ENCODE measurements at places on chromosomes 2 and 18.

- peak; percentile 19 for DNase-seq
Measured at GRCh38 chr2:157261199-157261782, 3.8 kb downstream of the GALNT5 start.

DNA sequence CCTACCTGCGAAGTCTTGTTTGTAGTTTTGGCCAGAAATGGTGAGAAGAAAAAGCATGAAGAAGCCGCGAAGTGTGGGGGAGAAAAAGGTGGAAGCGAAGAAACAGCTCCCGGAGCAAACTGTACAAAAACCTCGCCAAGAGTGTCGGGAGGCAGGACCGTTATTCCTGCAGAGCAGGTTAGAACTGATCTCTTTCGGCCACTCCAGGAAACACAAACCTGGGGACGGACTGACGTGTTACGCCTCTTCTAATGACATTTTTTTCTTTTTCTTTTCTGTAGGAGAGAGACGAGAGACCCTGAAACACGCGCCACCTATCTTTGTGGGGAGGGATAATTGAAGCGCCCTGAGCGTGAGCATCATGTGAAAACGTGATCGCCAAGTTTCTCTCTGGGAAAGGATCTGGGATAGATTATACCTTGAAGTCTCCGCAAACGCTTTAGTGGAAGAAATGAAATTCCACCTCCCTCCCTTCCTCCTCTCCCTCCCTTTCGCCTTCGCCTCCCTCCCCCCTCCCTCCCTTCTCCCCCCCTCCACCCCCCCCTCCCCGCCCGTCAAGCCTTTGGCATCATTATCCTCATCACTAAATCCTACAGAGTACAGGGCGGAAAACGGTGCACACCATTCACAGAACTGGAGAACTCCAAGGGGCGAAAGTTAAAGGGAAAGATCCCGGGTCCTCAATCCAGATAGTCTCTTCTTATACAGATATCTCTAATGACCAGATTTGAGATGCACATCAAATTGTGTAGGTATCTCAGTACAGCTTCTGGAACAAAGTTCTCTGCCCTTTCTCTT, at the start of gene ZEB2:
Gene ZEB2 (minus strand): TSS at position 186 of the 798 bp plus-strand sequence. CDS start 2,769 bp downstream, outside the sequence.
- peak; percentile 60 for DNase-seq

- DNase-seq, result peak; percentile 35
Measured at GRCh38 chr18:35581898-35582641, 530 bp downstream of the GALNT1 start.

- no peak for DNase-seq
Measured at GRCh38 chr18:12255626-12256026, 1.5 kb downstream of the CIDEA start.

- DNase-seq, result no peak
Measured at GRCh38 chr2:85838641-85839040, 50.1 kb downstream of the ST3GAL5 start.

DNA sequence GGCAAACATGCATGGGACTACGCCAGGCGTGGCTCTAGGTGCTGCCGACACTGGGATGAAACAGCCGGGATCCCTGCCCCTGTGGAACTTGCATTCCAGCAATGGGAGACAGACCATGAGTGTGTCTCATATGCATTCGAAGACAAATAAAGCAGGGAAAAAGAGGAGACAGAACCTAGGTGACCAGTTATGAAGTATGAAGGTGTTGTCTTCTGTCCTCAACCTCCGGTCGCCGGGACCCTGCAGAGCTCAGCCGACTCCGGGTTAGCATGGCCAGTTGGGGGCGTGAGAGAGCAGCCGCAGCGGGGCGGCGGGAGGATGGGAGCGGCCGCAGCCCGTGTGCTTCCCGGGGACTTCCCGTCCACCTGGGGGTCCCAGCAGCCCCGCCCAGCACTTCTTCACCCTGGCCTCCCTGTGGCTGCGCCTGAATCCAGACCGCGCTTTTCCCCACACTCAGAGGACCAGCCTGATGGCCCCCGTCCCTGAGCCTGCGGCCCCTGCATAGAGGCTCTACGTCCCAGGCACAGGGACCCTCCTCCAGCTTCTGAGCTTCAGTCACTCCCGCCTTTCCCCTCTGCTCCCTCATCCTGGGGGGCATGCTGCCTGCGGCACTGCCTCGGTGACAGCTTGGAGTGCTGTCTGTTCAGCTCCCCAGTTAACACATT, 11.4 kb downstream of the ID2 start:
- DNase-seq, result peak; percentile 69

- DNase-seq, result no peak
Measured at GRCh38 chr2:119932809-119933208, 80.1 kb upstream of the EPB41L5 start.

GRCh38 chr2:226327830-226328229, 471.8 kb downstream of the IRS1 start:
- no peak for DNase-seq

DNA sequence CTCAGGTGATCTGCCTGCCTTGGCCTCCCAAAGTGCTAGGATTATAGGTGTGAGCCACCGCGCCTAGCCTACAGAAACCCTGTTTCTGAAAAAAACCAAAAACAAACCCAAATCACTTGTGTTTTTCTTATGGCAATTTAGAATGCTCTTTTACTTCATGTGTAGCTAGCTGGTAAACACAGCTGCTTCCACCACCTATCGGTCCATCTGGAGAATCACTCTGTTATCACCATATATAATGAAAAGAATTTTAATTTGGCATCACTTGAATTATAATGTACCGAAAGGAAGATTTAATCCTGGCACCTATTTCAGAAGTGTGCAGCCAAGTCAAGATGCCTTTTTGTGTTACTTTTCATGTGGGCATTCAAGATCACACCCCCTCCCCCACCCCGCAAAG, 86.5 kb upstream of the ITGB6 start:
- DNase-seq, result no peak

GRCh38 chr2:109383505-109384307, 230.1 kb downstream of the SEPTIN10 start:
- no peak for DNase-seq

DNA sequence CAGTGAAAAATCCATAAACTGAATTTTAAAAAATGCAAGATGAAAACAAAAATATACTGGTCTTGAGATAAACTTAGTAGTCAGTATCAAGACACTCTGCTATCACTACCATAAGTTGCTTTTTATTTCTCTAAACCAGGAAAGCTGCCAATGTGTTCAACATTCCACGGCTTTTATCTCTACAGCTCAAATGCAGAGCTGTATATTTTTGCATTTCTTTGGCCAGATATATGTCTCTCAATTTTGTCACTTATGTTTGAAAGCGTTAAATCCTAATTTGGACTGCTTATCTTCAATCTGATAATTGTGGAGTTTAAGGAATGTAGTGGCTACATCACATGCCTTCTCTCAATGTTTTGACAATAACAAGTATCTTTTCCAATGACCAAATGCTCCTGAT, 609.5 kb downstream of the EPHA4 start:
- DNase-seq, result no peak

GRCh38 chr2:239543702-239544101, 142.9 kb upstream of the HDAC4 start:
- DNase-seq, result no peak

DNA sequence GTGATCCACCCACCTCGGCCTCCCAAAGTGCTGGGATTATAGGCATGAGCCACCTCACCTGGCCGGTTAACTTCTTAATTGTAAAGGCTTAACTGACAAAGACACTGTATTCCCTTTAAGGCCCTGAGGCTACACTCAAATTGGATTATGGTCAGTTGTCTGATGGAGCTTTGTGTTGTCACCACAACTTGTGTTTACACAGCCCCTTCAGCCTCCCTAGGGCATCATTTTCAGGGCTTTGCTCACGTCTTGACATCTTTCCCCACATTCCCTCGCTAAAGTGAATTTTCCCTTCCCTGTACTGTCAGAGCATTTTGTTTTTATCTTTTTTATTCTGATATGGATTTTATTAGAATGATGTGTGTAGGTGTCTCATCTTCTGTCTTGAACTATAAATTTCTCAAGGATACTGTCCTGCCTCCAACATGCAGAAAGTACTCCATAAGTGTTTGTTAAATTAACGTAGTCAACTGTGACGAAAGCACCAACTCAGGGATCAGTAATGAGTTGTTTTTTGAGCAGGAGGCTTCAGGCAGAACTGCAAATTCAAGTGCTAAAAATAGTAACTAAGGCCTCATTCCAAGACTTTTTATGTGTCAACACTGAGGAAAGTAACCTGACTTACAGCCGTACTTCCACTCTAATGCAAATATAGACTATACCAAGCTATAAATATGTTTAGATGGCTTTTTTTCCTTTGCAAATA, 77.1 kb upstream of the NARS1 start:
- no peak for DNase-seq

DNA sequence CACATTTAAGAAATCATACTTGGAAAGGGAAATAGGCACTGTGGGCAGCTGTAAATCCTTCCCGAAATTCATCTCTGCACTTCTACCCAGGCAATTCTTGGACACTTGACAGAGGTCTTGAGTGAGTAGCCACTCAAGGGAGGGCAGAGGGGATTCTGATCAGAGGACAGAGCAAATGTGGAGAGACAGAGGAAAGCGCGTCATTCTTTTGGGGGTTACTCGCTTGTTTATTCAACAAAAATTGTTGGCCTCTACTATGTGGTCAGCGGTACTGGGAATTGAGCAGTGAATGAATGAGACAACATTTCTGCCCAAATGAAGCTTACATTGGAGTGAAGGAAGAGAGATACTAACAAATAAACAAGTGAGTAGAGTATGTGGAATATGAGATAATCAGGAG, 41.4 kb upstream of the YES1 start:
- no peak for DNase-seq

GRCh38 chr18:63099848-63100629, 219.5 kb downstream of the BCL2 start:
- peak; percentile 47 for DNase-seq

DNA sequence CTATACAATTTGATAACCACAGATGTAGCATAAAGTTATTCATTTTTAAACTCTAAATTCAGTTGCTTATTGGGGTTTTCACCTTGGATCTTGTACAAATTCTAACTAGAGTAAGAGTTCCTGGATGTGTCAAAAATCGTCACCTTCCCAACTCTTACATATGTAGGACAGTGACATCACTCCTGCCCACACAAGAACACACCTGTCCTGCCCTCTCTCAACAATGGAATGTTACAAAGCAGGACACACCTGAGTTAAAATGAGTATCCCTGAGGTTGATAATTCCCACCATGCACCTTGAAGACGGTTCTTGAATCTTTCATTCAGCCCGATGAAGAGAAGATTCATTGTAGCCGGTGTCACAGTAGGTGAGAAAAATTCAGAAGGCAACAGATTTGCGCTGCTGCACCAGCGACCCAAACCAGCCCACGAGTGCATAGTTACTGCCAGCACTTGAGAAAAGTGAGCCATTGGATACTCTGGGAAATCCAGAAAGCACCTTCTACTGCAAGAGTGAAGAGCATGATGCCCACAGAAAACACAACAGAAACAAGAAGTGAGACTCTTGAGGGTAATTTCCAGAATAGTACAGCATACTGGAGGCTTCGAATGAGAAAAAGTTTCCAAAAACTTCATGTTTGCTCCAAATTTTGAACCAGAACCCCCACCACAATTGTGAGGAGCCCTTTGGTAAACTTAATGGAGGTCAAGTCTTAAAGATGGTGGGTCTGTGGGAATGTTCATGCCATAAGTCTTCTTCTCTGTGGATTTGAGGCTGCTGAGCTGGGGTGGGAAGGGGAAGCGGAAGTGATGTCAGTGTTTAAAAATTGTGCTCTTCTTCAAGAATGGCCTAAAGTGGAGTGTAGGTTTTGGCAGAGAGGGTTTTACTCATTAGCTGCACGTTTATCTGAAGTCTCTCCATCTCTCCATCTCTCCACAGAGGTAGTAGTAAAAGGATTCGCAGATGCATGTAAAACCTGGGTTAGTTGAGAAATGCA, 34.7 kb upstream of the ADAM23 start:
- peak; percentile 31 for DNase-seq

DNA sequence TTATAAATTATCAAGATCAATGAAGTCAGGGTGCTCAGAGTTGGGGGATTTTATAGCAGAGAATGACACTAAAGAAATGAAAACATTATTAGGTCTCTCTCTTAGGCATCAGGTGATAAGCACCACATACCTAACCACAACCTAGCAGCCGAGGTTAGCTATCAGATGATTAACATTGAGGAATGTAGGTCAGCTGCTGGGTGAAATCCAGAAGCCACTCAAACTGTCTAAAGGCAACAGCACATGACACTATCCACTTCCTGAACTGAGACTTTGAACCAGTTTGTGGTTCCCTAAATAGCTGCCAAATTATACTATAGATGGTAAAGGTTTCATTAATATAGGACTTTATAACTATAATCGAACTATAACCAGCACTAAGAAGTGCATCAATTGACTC, 4.7 kb downstream of the EPG5 start:
- DNase-seq, result no peak

- DNase-seq, result no peak
Measured at GRCh38 chr2:54619660-54620231, 103.7 kb upstream of the EML6 start.

GRCh38 chr2:104897515-104898184, 43.7 kb downstream of the POU3F3 start:
- DNase-seq, result no peak

- peak; percentile 34 for DNase-seq
Measured at GRCh38 chr2:47897883-47898731, 8.2 kb downstream of the FBXO11 start.

DNA sequence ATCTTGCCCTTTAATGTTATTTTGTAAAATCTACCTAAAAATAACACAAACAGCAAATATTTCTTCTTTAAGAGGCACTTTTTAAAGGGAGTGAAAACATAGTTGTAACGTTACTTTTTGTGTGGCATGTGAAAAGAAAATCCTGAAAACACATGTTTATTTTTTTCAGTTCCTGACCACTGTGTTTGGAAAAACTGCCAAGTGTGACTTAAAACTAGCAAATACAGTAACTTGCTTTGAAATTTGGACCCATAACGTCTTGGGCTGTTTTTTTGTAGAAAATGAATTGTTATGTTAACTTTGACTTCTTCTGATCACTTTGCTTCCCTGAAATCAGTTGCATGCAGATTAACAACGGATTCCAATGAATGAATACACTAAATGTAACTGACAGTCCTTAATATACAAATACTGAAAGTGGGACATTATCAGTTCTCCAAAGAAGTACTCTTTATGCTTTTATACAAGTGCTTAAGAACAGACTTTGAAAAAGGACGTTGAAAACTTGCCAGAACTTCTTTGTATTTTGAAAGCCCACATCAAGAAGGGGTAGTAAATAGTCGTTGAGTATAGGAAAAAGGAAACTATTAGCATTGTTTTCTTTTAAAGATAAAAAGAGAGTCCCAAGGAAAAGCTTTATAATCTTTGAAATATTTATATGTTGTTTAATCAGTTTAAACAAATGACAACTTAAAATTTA, 96.1 kb upstream of the ZEB2 start:
- no peak for DNase-seq

GRCh38 chr2:222033541-222033940, 265.3 kb downstream of the PAX3 start:
- DNase-seq, result no peak

DNA sequence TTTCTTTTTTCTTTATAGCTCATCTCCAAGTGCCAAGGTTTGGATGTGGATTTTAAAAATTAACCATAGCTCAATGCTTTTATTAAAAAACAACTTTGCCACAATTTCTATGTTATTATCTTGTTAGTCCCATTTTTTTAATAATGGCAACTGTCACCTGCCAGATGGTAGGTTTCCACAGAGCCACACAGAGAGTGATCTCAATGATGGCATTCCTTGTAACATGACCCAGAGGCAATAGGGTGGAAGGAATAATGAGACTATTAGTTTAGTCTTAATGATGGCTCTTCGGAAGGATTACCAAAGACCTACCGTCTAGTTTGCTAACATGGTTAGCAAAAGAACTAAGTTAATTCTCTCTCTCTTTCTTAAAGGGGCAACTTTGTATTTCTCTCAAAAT, 64.0 kb downstream of the REL start:
- DNase-seq, result no peak

Data from GM13976 (cell line).